ENCODE measurements at places on chromosomes 5 and 9. TPM values are rescaled to one million over a fixed set of nuclear protein-coding genes. Genes with fewer than 3 reads are reported as not detected.

The HRH2 gene
- 7.3 TPM for polyA plus RNA-seq

The DAB2 gene
- polyA plus RNA-seq, result 113 TPM

The MYOZ3 gene
- polyA plus RNA-seq, result 9.8 TPM

The SLC34A1 gene
- 0.51 TPM for polyA plus RNA-seq

The FBP1 gene
- polyA plus RNA-seq, result 20.5 TPM

DNA sequence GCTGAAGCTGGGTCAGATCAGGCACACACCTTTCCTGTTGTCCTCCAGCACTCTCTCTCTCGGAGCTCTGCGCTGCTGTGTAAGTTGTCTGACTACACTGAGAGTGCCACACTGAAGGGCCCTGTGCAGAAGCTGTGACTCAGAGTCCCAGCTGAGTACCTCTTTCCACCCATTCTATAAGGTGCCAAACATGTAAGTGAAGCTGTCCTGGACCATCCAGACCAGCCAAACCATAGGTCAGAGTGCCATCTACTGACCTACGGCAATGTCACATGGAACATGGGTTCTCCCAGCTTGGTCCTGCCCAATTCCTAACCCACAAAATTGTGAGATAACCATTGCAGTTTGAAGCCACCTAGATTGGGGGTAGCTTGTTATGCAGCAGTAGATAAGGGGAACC is 68.2 kb downstream of the ADCY2 start:
- no peak for DNase-seq

DNA sequence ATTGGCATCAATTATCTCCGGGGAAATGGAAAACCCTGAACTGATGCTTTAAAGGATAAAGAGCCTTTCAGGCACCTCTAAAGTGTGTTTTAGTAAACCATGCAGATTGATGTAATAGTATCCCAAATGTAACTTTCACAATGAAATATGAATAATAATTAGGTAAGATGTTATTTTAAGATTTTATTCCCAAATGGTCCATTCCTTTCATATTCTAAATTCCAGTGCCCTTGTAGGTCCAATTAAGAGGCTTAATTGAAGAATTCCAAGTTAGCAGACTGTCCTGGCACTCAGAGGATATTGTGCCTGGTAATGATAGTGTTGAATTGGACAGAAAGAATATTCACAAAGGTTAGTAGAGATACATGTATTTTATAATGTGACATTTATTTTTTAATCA is 352.5 kb upstream of the NUDT12 start:
- no peak for DNase-seq

- no peak for DNase-seq
These were observed 43.8 kb downstream of the SLC38A9 start for GRCh38 chr5:55668356-55668755.

DNA sequence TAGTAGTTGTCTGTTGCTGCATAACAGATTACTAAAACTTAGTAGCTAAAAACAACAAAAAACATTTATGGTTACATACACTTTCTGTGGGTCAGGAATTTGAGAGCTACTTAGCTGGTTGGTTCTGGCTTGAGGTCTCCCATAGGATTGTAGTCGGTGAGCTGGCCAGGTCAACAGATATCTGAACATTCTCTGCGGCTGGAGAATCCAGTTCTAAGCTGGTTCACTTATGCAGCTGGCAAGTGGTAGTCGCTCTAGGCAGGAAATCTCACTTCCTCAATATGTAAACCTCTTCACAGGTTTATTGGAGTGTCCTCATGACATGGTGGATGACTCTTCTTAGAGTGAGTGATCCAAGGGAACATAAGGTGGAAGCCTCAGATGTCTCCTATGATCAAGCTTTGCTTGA is 65.7 kb upstream of the TNFAIP8 start:
- no peak for DNase-seq

DNA sequence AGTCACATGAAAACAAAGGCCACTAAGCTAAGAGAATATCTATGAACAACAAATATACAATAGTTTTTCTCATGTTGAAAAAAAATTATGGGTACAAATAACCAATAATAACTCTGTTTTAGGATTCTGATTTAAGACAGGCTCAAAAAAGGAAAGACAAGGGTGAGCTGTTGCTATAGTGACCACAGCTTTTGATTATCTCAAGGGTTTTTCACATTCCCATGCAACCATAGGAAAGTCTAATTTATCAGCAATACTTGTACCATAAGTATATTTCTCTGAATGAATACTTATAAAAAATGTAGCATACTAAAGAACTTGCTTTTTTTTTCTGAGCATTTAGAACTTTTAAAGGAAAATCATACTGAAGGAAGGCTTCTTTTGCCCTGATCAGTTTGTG is 68.0 kb downstream of the MRPS27 start:
- no peak for DNase-seq

- no peak for DNase-seq
These were observed 91.9 kb downstream of the FEM1C start for GRCh38 chr5:115452536-115453235.

DNA sequence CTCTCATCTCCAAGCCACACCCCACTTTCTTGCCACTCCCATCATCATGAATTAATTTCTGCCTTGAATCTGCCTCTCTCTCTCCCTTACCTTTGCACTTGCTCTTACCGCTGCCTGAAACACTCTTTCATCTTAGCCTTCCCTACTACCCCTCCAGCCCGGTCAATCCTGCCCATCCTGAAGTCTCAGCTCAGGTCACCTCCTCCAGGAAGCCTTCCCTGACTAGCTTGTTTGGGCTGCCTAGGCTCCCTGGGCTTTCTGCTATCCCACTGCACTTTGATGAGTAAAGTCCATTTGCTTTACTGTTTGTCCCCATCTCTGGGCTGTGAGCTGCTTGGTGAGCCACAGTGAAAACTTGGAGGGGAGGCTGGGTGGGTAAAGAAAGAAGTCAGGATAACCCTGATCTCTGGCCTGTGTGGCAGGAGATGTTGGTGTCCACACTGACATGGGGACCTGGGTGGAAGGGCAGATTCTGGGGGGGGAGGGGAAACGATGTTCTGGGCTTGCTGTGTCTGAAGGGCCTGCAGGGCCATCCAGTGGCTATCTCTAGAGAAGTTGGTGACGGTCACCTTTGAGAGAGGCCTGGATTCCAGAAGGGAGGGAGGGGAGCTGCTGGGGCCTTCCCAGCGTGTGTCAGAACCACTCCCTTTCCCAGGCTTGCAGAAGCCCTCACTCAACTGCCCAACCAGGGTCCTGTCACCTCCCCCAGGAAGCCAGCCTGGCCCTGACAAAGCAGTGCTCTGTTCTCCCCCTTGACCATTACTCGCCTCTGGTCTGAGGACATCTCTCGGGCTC is 75.0 kb upstream of the DAB2IP start:
- DNase-seq, result no peak

GRCh38 chr5:143701493-143701892 is 110.5 kb upstream of the HMHB1 start:
- DNase-seq, result no peak

- no peak for DNase-seq
These were observed 5.1 kb downstream of the SLC25A48 start for GRCh38 chr5:135839566-135839965.

DNA sequence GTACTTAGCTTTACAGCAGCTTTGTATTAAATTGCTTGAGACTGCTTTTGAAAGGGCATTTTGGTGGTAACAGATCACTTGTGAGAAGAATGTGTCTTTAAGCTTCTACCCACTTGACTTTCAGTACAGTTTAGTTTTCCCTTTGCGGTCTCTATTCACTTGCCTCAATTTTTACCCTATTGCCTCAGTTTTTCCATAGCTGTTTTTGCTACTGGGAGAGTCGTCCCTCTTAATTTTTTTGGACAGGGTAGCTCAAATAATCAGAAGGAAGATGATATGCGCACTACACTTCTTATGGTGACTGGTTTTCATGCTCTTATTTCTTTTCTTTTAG is 18.8 kb downstream of the UGCG start:
- DNase-seq, result no peak

DNA sequence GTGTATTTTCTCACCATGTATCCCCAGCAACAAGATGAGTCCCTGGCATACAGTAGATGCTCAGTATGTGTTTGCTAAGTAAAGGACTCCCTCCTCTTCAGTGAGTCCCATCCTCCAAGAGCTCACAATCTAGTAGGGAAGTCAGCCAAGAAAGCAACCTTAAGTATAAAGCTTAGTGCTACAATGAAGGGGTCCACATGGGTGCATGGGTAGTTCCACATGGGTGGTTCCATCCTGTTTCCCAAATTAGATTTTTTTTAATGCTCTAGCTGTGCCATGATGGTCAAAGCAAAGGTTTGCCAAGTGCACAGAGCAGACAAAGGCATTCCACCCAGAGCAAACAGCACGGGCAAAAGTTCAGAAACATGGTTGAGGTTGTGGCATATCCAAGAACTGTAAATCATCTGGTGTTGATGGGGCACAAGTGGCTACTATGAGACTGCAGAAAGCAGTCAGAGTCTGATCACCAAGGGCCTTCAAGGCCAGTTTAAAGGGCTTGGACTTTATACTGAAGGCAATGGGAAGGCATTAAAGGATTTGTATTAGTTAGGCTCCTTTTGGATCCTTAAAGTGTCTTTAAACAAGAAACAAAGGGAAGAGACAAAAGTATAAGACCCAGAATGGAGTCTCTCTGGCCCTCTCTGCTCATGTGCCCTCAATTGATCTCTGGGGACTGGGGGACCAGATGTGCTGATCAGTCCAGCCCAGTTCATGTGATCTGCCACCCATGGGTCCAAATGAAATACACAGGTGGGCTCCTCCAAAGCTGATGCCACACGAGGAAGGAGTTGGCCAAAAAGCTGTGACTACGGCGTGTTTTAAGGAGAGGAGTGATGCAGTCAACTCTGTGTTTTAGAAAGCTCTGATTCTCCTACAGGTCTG is 9.0 kb upstream of the CPLX2 start:
- DNase-seq, result no peak

- DNase-seq, result no peak
These were observed 1220.9 kb upstream of the CDH6 start for GRCh38 chr5:29972597-29972996.

- DNase-seq, result no peak
These were observed 562 bp downstream of the GSN start for GRCh38 chr9:121268598-121268850.

DNA sequence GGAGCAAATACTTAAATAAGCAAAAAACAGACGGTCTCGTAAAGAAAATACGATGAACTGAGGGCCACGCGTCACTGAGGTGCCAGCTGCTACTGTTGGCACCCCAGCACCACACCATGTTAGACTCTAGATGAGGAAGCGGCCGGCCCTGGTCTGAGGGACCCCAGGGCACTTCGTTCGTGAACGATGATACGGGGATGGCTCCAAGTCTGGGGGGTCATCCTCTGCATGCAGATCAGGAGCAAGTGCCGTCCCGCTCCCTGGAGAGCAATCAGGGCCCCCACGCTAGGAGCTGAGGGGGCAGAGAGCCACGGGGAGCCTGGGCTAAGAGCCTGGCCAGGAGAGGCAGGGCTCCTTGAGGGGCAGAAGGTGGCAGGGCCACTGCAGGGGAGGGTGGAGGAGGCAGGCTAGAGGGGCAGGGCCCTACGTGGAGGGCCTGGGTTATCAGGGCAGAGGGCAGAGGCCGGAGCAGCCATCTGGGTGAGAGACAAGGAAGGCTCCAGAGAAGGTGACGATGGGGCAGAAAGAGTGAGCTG is 24.1 kb downstream of the SARDH start:
- DNase-seq, result no peak

GRCh38 chr5:102856389-102856777 is 101.3 kb downstream of the PAM start:
- no peak for DNase-seq

GRCh38 chr9:114176624-114177291 is 21.4 kb downstream of the COL27A1 start:
- DNase-seq, result no peak

DNA sequence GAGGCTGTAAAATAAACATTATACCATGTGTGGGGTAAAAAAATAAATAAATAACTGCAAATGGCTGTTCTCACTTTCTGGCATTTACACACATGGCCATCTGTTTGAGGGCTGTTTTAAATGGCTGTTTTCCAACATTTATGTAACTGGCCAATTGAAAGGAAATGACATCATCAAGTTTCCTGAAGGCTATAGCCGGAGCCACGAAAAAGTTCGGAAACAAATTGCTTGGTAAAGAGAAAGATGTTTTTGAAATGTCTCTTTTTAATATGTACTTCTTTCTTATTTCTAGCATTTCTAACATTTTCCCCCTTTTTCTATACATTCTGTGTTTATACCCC is 95.4 kb upstream of the DAB2 start:
- peak; percentile 79 for DNase-seq

DNA sequence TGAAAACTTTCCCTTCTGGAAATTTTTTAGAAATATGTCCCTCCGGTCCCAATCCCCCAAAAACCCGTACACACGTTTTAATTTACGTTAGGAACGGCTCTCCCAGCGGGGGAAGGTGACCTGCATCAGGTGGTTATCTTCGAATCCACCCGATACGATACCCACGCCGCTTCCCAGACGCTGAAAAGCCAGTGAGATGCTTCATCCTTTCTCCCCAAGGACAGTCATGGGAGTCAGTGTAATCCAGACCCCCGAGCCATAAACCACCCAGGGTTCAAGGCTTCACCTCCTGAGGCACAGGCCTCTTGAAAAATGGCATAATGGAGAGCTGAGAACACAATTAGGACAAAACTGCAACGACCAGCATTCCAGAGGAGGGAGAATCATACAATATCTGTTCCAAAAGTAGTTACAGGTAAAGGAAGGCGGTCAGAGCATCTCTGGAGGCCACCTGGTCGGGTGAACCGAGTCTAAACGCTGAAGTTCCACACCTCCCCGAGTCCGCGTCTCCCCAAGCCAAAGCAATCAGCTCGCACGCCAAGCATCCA is 857 bp downstream of the FAM169A start:
- DNase-seq, result peak; percentile 37

DNA sequence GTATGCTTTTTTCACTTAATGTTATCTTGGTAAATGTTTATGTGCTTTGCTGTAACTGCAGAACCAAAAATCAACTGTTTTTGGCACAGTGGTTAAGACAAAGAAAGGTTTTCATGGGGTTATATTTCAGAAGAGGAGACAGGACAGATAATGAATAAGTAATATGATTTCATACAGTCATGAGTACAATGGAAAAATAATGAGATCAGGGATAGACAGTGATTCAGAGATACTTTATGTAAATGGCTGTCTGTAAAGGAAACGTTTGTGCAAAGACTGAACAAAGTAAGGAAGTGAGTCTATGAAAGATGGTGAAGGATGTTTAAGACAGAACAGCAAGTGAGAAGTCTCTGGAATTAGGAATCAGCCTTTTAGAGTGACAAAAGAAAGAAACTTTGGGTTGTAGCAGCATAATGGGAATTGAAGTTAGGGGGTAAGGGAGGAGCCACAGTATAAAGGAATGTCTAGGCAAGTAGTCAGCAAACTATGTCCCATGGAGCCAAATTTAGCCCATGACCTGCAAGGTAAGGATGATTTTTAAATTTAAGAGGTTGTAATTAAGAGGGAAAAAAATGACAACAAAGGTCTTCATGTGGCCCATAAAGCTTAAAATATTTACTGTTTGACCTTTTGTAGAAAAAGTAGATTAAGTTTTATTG is 55.0 kb downstream of the TNPO1 start:
- no peak for DNase-seq

- DNase-seq, result no peak
These were observed 651 bp upstream of the AK1 start for GRCh38 chr9:127878001-127878651.

GRCh38 chr9:36993933-36994764 is 39.9 kb downstream of the PAX5 start:
- no peak for DNase-seq

- DNase-seq, result no peak
These were observed 79.8 kb downstream of the COL27A1 start for GRCh38 chr9:114235033-114235661.

- DNase-seq, result no peak
These were observed 25.5 kb upstream of the STXBP1 start for GRCh38 chr9:127586537-127586936.
